Prostate gland (tissue), 2 donors: ENCODE measurements at places on chromosomes 6 and 20. TPM values are rescaled to one million over a fixed set of nuclear protein-coding genes. Genes with fewer than 3 reads are reported as not detected.
A peak's percentile ranks its signal among the peaks of the same experiment; 100 is the strongest.

The OGFRL1 gene
- total RNA-seq: 18.4 TPM

The NPEPL1 gene
- 25.7 TPM for total RNA-seq

The YIPF3 gene
- 162 TPM for total RNA-seq

The SLC52A3 gene
- total RNA-seq: 221 TPM

The SIRPD gene
- not detected for total RNA-seq

The JPH2 gene
- total RNA-seq: 29.1 TPM

The RRAGD gene
- 22.7 TPM for total RNA-seq

The DCBLD1 gene
- 8.8 TPM for total RNA-seq

The PAK5 gene
- 1.4 TPM for total RNA-seq

DNA sequence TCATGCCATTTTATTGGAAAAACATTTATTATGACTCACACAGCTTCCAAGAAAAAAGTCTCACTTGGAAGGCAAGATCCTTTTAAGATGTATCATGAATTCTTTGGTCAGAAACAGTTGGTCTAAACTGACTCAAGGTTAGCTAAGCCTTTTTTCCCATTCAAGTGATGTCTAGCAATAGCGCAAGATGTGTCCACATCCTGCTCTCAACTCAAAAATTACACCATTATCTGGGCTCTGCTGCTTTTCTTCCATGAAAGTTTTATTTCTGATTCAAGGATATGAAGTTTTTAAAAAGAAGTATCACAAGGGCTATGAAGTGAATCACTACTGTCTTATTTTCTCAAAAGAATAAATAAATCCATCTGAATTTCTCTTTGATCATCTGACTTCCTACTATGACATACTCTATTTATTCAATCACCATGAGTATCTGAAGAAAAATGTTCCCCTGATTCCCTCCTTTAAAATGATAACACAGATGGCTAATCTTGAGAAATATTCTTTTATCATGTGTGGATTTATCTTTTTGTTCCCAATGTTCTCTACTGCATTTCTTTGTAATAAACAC, 139.2 kb downstream of the AHI1 start:
- DNase-seq: no peak

- no peak for DNase-seq
Observed at GRCh38 chr20:1332749-1333300, 3.9 kb upstream of the SDCBP2 start.

GRCh38 chr6:110256366-110256765, 76.1 kb downstream of the CDC40 start:
- DNase-seq: no peak

DNA sequence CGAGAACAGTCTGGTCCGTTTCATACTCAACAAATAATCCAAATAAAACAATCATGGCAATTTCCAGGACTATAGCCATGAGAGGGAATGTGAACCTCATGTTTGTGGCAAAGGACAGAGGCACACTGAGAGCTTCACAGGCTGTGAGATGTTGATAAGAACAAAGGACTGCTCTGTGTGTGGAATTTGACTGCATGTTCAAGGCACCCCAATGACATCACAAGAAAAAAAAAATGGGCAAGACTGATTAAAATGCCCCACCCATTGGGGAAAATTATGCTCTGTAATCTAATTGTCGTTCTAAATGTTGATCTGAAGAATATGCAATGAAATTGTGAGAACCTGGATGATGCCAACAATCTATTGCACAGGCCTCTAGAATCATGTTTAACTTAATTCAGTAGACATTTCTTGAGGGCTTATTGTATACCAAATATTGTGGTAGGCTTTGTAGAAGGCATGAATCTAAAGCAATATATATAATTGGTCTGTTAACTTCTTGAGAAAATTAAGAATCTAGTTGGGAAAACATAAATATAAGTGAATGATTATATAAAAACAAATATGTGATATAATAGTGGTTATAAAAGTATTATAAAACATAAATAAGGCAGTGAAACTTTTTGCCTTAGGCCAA, at the start of gene RHAG:
Gene RHAG (minus strand): TSS at position 127 of the 637 bp plus-strand sequence. CDS start 27 bp downstream, at position 100.
- DNase-seq: no peak

GRCh38 chr6:12208190-12208589, 82.0 kb upstream of the EDN1 start:
- DNase-seq: no peak

DNA sequence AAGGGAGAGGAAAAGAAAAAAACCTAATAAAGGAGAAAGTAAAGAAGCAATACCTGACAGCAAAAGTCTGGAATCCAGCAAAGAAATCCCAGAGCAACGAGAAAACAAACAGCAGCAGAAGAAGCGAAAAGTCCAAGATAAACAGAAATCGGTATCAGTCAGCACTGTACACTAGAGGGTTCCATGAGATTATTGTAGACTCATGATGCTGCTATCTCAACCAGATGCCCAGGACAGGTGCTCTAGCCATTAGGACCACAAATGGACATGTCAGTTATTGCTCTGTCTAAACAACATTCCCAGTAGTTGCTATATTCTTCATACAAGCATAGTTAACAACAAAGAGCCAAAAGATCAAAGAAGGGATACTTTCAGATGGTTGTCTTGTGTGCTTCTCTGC, 70.8 kb upstream of the RNF146 start:
- no peak for DNase-seq

- peak; percentile 17 for DNase-seq
Observed at GRCh38 chr20:20697325-20697845, 15.1 kb downstream of the RALGAPA2 start.

GRCh38 chr6:31717499-31718222, 2.5 kb downstream of the LY6G6D start:
- no peak for DNase-seq

DNA sequence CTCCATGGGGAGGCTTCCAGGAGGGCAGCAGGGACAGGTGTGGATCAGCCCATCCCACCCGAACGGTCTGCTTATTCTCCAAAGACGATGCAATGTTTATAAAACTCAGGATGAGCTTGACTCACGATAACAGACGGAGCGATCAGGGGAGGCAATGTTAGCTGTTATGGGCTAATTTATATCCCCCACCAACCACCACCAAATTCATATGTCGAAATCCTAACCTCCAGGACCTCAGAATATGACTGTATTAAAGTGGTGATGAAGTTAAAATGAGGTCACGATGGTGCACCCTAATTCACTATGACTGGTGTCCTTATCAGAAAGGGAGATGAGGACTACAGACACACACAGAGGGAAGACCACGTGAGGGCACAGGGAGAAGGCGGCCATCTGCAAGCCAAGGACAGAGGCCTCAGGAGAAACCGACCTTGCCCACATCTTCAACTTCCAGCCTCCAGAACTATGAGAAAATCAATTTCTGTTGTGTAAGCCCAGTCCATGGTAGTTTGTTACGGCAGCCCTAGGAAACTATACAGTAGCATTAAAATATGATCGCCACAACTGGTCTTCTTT, 7.0 kb downstream of the ADTRP start:
- DNase-seq: no peak

DNA sequence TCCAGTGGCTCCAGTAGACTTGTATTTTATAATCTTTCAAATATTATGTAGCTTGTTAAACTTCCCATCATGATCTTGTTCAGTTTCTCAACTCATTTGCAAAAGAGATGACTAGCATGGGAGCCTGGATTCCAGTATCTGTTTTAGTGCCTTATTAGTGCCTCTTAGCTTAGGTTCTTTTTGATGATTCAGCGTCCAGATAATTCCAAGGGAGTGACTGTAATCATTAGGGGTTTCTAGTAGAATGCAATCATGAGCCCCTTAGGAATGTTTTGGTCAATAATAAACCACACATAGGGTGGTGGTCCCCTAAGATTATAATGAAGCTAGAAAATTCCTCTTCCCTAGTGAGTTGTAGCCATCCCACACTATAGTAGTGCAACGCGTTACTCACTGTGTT, 7.0 kb downstream of the CD2AP start:
- DNase-seq: no peak

- DNase-seq: no peak
Observed at GRCh38 chr6:119818876-119819275, 469.3 kb upstream of the MAN1A1 start.

GRCh38 chr20:25204550-25205276, 9.2 kb downstream of the ENTPD6 start:
- no peak for DNase-seq

- no peak for DNase-seq
Observed at GRCh38 chr20:57062696-57063270, 203.7 kb downstream of the BMP7 start.

DNA sequence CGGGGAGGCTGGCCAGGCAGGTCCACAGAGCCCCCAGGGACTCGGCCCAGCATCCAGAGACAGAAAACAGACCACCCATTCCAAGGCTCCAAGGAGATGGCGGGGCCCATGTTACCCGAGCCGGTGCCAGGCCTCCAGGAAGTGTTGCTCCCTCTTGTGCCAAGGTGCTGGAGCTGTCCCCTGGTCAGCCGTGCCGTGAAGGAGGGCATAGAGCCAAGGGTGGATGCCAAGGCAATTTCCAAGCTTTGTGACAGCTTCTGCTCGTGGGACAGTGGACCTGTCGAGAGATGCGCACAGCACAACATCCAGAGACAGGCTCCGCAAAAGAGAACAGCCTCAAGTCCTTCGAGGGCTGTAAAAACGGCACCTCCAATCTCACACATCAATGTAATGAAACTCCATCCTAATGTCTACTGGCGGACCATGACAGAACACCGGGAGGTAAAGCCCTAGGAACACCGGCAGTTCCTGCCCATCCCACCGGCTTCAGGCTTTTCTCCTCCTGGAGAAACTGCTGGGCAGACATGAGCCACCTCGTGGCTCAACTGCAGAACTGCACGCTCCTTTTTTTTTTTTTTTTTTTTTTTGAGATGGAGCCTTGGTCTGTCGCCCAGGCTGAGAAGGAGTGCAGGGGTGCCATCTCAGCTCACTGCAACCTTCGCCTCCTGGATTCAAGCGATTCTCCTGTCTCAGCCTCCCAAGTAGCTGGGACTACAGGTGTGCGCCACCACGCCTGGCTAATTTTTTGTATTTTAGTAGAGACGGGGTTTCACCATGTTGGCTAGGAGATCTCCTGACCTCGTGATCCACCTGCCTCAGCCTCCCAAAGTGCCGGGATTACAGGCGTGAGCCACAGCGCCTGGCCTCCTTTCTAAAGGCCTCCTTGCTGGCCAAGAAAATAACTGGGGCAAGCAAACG, 30.9 kb upstream of the AVP start:
- DNase-seq: no peak
